ENCODE measurements at places on chromosomes 16 and 17.

GRCh38 chr17:79414063-79414792 lies 196.6 kb downstream of the RBFOX3 start:
- peak; percentile 71 for DNase-seq

DNA sequence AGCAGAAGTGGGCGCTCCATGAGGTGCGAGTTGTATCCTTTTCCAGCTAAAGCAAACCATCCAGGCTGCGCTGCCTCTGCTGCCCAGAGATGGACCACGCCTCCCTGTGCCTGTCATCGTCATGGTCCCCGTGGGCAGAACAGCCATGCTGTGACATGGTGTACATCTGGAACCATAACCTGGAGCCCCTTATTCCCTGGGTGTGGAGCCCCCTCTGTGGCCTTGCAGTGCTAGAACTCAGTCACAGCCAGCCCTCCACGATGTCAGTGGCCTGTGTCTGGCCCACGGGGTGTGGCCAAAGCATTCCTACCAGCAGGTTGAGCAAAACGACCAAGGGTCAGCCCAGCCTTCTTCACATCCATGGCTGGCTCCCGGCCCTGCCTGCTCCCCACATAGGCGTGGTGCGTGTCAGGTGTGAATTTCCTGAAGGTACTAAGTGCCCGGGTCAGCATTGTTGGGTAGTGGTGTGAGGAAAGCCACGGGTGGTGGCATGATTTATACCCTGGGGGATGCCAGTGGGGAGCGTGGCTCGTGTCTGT lies 22.7 kb upstream of the JPT2 start:
- DNase-seq = no peak

DNA sequence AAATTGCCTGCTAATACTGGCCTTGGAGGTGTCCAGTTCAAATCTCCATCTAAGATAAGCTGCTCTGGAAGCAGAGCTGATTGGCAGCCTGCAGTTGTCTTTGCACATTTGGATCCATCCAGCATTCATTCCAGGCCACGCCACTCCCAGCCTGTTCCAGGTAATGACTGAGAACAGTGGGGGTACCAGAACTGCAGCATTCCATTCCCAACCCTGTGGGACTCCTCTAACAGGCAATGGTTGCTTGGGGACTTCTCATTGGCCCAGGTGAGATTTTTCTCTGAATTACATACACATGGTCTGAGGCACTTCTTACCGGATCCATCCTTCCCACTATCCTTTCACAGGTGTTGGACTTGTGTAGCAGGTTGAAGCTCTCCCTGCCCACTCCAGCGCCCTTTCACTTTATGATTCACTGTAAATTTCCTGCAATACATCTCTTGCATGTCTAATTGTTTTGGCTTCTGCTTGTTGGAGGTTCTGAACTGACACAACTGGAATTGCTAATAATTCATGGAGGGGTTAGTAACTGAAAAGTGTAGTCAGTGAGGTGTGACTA lies 206.1 kb upstream of the ZFHX3 start:
- no peak for DNase-seq

DNA sequence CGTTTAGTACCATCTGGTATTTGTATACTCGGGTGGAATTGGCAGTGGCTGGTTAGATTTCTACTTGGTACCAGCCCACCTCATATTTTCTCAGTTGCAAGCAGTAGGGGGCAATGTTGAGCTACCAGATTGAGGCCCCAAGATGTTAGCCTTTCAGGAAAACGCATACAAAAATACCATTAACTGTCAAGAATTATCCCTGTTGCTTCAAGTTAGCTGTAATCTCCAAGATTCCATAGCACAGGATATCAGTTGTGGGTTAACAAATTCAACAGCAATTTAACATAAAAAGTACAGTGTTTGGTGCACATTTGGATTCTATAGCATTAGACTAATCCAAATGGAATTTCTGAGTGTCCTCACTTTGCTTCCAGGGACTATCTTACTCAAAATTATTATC lies 188.2 kb downstream of the FTO start:
- peak; percentile 74 for DNase-seq

DNA sequence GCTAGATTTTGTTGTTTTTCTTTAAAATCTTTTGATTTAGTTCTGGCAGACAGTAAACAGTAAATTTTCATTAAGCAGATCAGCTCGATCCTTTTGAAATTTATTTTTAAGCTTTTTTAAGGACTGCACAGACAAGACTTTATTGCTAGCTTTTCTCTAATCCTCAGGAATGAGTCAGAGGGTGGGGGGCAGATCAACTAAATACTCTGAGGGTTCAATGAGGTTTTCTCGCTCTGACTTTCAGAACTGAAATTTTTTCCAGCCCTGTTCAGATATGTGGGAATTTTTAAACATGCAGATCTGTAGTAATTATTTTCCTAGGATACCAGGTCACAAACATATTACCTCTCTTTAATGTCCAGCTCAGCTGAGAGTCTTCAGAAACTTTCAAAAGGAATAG lies 977.2 kb downstream of the CDH11 start:
- DNase-seq = no peak

DNA sequence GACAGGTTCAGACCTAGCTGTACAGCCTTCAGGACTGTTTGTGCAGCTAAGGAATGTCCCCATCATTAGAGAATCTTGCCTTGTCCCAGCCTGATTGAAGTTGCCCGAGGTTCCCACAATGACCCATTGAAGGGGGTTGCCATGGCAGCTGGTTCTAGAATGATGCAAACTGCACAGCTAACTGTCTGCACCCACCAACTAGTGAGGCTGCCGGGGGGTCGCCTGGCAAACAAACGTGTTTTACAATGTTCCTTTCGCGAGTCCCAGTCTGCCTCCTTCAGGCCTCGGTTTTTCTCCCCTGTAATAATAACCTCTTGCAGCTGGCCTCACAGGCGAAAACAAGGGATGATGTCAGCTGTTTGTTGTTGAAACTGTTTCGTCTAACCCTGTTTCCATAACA lies 5.5 kb downstream of the C16orf96 start:
- DNase-seq = no peak

DNA sequence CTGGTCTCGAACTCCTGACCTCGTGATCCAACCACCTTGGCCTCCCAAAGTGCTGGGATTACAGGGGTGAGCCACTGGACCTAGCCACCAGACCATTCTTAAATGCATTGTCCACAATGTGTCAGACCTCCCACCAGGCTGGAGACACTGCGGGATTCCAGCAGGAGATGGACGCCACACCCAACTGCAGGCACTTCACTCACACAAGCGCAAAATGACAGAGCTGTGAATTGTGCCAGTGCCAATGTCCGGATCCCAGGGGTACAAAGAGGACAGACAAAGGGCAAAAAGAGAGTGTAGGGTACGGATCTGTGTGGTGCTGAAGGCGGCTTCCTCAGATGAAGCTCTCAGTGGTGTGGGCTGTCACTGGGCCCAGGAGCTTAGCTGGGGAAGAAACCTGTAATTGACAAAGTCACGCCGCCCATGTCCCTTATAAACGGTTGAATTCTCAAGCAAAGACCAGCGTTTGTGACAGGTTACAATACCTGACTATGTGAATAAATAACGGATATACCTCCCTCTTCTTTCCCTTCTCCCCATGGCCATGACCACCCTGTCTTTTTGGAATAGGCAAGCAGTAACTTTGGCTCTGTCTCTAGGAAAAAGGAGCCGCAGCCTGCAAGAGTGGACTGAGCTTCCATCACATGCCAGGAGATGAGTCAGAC lies 40.0 kb downstream of the HS3ST3A1 start:
- no peak for DNase-seq

DNA sequence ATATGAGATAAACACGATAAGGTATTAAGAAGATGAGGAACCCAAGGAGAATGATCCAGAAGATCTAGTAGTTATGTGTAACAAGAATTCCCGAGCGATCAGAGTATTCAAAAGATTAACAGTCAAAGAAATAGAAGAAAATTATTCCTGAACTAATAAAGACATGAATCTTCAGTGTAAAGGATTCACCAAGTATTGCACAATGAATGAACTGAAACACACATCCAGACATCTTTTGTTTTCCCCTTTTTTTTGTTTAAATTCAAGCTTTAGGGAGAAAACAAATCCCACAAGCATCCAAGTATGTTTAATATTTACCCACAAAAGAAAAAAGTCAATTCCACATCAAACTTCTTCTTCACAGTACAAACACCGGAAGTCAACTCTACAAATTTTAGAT lies 23.7 kb upstream of the MYOCD start:
- DNase-seq = no peak

DNA sequence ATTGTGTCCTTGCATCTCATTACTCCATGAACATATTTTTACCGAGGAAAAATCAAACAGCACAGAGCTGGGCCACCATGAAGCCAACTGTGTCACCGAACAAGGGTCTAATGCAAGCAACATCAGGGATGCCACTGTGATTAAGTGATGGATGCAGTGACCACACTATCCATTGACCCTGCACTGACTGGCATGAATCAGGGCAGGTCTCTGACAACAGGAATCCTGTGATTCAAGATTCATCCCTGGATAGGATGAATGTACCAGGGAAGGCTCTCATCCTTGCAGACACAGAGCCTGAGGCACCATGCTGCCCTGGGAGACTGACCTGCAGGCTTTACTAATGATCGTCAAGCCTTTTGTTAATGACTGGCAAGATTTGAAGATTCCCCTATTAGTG lies 41.5 kb upstream of the ZFHX3 start:
- DNase-seq = no peak

DNA sequence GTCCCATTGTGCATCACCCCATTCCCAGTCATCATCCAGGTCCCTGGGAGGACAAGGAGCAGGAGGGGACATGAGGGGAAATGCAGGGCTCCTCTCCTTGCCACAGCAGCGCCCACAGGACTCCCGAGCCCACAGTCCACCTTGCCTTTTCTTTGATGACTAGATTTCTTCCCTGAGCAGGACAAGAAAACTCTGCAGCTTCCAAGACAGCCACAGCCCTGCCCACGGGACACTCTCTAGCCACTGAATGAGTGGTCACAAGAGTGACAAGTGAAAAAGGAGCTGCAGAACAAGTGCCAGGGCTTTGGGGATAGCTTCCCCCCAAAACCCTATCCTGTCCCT lies 4.7 kb downstream of the NEURL4 start:
- DNase-seq = no peak

- no peak for DNase-seq
Observed at GRCh38 chr17:64461788-64462187, 12.9 kb downstream of the MILR1 start.

DNA sequence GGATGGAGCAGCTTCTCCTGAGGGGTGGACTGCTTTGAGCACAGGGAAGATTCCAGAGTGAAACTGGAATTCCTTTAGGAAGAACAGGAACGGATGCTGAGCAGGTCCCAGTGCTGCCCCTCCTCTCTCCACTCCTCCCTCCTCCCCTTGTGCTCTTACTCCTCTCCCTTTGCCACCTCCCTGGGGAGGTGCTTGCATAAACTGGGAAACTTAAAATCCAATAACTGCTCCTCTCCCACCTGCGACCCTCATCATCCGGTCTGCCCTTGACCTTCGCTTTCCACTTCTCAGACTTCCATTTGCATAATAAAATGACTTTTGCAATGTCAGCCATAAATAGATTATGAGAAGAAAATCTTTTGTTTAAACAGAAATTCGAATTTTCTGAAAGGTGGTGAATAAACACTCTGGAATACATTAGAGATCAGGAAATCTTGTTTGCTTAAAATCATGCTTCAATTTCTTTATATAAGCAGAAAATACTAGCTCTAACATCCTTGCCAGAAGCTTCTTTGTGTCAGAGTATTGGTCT lies 23.7 kb downstream of the HSBP1 start:
- no peak for DNase-seq

- no peak for DNase-seq
Observed at GRCh38 chr16:65510850-65511249, 389.0 kb upstream of the CDH11 start.

GRCh38 chr16:79151-80054 lies 1.4 kb downstream of the MPG start:
- DNase-seq = no peak

- DNase-seq = no peak
Observed at GRCh38 chr17:58092797-58093385, 9.7 kb downstream of the DYNLL2 start.

GRCh38 chr16:57757326-57757786 lies 21.8 kb downstream of the KATNB1 start:
- DNase-seq = peak; percentile 2

- no peak for DNase-seq
Observed at GRCh38 chr16:76532188-76532973, 255.2 kb downstream of the CNTNAP4 start.

DNA sequence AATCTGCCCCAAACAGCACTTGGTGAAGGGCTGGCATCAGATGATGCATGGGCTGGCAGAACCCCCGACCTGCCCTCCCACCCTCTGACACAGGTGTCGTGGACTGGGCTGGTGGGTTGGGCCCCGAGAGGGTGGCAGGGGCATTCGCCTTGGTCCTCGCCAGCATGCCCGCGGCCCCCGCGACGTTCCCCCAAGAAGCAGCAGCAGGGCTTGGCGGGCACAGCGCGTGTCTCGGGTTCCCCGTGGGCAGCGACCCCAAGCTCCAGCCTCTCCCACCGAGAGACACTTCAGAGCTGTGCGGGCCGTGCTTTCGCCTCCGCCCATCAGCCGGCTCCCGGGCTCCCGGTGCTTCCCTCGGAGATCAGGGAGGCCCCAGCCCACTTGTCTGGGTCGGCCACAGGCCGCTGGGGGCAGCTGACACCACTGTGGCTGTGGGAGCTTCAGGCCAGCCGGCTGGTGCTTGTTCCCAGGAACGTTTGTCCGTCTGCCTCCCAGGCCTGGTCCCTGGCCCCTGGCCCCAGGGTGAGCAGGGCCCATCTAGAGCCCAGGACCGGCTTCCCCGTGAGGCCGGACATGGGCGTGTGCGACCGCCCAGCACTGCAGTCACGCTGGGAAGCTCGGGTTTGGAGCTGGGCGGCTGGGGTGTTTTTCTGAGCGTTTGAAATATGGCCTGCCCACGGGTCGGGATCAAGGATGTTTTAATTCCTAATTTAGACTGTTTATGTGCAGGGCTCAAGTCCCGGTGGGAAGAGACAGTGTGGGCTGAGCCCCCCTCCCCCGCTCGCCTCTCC lies 16.6 kb downstream of the CACNA1H start:
- DNase-seq = no peak

GRCh38 chr17:58491510-58492045 lies 3.4 kb upstream of the HSF5 start:
- DNase-seq = no peak

DNA sequence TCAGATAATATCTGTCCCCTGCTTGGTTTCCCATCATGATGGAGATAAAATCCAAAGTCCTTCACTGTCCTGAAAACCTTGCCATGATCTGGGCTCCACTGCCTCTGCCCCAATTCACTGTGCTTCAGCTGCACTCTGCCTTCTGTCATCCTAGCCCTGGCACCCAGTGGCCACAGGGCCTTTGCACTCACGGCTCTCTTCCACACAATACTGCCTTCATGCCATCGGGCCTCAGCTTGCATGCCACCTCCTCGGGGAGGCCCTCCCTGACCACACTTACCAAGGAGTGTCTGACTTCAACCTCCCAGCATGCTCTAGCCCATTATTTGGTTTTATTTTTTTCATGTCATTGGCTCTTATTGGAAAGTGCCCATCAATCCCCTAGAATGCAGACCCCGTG lies 146.1 kb downstream of the C16orf78 start:
- no peak for DNase-seq

DNA sequence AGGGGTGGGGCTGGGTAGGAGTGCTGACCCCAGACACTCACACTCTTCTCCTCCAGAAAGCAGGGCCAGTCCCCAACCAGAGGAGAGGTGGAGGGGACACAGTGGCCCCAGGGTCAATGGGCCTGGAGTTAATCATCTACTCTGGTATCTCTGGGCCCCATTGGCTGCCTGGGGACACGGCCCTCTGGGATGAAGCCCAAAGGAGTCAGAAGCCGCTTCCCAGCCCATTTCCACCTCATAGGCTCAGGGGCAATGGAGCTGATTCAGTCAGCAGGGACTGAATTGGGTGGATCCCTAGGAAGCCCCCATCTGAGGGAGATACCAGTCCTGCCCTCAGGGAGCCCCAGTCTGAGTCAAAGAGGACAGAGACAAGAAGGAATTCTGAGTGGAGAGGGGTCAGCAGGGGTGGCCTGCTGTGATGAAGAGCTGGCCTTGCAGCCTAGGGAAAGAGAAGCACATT lies 2.9 kb upstream of the NAGS start:
- DNase-seq = no peak

Measured in NCI-H1105 treated with DMSO at 0.1 percent for 48 hours (cell line).